ENCODE measurements at places on chromosomes 2 and 18.

GRCh38 chr2:73823916-73824523 lies 4.7 kb upstream of the STAMBP start:
- peak; percentile 67 for DNase-seq
- H3K36me3 ChIP-seq: no peaks in the 10 kb centered on the region
- peak overlapping the region; percentile 100 for H3K27ac ChIP-seq
- peaks cover 1% of the 10 kb centered on the region for H3K27me3 ChIP-seq
- no peak overlapping the region for H3K4me3 ChIP-seq

GRCh38 chr2:68765739-68766375 lies 31.2 kb downstream of the ARHGAP25 start:
- H3K36me3 ChIP-seq: no peaks in the 10 kb centered on the region
- DNase-seq: no peak
- H3K4me1 ChIP-seq: peaks cover 86% of the 10 kb centered on the region
- peak overlapping the region; percentile 96 for H3K27ac ChIP-seq
- peak overlapping the region; percentile 94 for H3K4me3 ChIP-seq

DNA sequence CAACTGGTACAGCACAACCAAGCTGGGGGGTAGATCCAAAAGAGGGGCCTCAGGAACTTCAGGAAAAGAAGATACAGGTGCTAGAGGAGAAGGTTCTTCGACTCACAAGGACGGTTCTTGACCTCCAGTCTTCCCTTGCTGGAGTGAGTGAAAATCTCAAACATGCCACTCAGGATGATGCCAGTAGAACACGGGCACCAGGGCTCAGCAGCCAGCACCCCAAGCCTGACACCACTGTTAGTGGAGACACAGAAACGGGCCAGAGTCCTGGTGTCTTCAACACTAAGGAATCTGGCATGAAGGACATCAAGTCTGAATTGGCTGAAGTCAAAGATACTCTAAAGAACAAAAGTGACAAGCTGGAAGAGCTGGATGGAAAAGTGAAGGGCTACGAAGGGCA lies 43.8 kb downstream of the EMILIN2 start:
- peaks cover 23% of the 10 kb centered on the region for H3K4me1 ChIP-seq
- H3K4me3 ChIP-seq: no peak overlapping the region

DNA sequence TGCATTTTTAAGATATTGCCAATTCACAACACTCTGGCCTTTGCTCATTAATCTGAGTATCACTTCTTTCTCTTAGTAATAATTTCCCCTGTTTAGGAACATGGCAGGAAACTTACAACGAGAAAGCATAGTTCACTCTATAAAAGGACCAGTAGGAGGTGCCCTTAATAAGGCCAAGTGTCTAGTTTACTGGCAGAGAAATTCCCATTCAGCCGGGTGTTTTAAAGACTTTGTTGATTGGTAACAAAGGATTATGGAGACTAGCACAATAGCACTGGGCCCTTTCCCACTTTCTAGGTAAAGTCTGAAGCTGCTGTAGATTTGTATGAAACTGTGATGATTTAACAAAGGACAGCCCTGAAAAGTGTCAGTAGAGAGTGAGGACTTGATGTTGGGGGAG lies 3.1 kb downstream of the DCC start:
- H3K36me3 ChIP-seq: peaks cover 12% of the 10 kb centered on the region
- no peak for DNase-seq
- H3K4me1 ChIP-seq: no peaks in the 10 kb centered on the region

- no peak overlapping the region for H3K4me3 ChIP-seq
- H3K27me3 ChIP-seq: no peaks in the 10 kb centered on the region
- no peaks in the 10 kb centered on the region for H3K4me1 ChIP-seq
- no peaks in the 10 kb centered on the region for H3K36me3 ChIP-seq
- DNase-seq: no peak
- H3K27ac ChIP-seq: no peak overlapping the region
Measured at GRCh38 chr18:14945984-14946383, 198.0 kb downstream of the ANKRD30B start.

DNA sequence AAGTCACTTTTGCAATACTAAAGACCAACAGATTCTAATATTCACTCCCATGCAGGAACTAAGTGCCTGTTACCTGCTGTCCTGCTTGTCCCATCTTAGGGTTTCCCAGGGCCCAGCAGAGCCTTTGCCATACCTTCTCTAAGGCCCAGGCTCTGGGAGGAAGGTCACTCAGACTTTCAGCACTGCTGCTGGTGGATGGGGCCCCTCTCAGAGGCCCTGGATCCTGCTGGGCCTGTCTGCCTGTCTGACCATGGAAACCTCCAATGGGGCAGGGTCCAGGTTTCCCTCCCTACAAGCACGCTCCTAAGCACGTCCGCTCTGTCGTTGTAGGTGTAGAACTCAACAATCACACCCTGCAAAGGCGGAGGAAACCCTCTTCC lies 75.1 kb downstream of the RRM2 start:
- H3K4me1 ChIP-seq: no peaks in the 10 kb centered on the region
- no peak overlapping the region for H3K27ac ChIP-seq
- no peak overlapping the region for H3K4me3 ChIP-seq

DNA sequence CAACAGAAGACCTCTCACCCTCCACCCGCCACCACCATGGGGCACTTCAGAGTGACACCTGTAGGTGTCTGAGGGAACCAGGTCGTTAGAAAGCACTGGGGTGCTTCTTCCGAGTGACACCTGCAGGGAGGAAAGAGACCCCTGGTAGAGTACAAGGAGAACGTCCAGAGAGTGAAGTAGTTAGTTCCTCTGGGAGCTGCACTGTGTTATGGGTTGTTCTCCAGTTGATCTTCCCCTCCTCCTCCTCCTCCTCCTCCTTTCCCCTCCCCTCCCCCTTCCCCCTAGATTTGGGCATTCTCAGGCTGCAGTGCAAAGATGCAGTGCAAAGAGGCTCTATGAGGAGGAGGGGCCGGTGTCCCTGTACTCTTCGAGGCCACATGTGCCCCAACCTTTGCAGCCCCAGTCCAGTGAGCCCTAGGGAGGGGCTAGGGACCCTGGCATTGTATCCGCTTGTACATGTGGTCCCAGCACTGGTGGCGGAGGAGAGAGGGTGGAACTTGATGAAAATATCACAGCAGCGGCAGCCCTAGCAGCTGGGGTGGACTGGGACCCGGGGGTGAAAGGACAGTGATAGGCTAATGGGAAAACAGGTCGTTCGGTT lies 850 bp downstream of the DNAJB2 start:
- H3K4me1 ChIP-seq: peaks cover 37% of the 10 kb centered on the region
- peak overlapping the region; percentile 91 for H3K4me3 ChIP-seq
- peak overlapping the region; percentile 92 for H3K27ac ChIP-seq
- H3K36me3 ChIP-seq: peaks cover 6% of the 10 kb centered on the region
- no peak for DNase-seq
- H3K27me3 ChIP-seq: no peaks in the 10 kb centered on the region

- no peaks in the 10 kb centered on the region for H3K4me1 ChIP-seq
- H3K27ac ChIP-seq: no peak overlapping the region
- no peak for DNase-seq
- H3K36me3 ChIP-seq: no peaks in the 10 kb centered on the region
- H3K4me3 ChIP-seq: no peak overlapping the region
Measured at GRCh38 chr2:38158378-38159118, 82.6 kb upstream of the CYP1B1 start.

- H3K27ac ChIP-seq: no peak overlapping the region
- H3K27me3 ChIP-seq: no peaks in the 10 kb centered on the region
- no peak overlapping the region for H3K4me3 ChIP-seq
- H3K36me3 ChIP-seq: no peaks in the 10 kb centered on the region
Measured at GRCh38 chr2:87403893-87404175, 344.1 kb upstream of the PLGLB2 start.

DNA sequence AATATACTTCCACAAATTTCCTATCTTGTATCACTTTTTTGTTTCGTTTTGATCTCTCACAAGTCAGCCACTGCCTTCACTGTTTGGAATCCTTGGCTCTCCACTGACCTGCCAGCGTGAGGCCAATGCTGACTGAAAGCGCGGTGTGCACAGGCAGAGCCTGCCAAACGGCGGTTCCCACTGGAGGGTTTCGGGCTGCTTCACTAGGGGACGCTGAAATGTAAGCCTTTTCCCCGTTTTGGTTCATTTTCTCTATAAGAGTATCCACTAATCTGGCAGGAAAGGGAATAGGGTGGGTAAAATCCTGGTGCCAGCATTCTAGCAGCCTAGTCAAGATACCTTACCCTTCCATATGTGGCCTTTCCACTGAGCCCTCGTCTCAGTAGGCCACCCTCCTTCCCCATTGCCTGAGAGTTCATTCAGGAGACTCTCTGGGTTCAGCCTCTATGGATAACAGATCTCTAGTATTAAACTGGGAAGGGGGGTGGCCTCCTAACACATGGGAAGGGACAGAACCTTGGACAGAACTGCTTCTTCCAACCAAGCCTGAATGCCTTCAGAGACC lies 91.5 kb downstream of the DYM start:
- no peak overlapping the region for H3K27ac ChIP-seq
- H3K27me3 ChIP-seq: no peaks in the 10 kb centered on the region
- H3K4me3 ChIP-seq: no peak overlapping the region
- peaks cover 6% of the 10 kb centered on the region for H3K4me1 ChIP-seq
- peaks cover 6% of the 10 kb centered on the region for H3K36me3 ChIP-seq

DNA sequence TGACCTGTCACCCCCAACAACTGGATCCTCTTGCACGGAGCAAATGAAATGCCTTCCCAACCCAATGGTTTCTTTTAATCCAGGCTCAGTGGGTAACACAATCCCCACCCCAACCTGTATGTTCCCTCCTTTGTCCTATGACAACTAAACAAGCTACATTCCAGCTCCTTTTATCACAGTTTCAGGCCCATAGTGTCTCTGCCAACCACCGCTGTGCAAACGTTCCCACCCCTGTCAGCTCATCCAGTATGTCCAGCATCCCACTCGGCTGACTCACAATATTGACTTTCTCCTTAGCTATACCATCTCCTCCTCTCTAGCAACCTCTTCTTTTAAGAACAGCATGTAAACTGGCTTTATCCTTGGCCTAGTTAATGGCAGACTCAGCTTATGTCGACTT lies 117.9 kb upstream of the PPP1CB start:
- H3K4me3 ChIP-seq: no peak overlapping the region
- peaks cover 17% of the 10 kb centered on the region for H3K4me1 ChIP-seq
- H3K27me3 ChIP-seq: no peaks in the 10 kb centered on the region
- peak overlapping the region; percentile 15 for H3K27ac ChIP-seq

DNA sequence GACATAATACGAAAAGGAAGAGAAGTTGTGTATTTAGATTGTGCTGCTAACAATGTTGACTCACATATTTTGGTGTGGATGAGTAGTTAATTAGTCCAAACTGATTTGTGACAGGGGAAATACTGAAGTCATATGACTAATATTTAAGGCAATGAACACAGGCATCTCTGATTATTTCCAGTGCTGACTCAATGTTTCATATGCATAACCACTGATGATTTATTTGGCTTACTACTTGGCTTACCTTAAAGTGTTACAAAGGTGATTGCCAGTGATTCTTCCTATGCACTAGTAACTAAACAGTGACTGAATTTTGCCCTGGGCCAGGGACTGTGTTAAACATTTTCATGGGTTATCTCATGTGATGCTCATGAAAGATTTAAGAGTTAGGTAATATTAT lies 722.6 kb downstream of the METTL4 start:
- H3K4me1 ChIP-seq: peaks cover 4% of the 10 kb centered on the region
- DNase-seq: no peak
- H3K36me3 ChIP-seq: no peaks in the 10 kb centered on the region

DNA sequence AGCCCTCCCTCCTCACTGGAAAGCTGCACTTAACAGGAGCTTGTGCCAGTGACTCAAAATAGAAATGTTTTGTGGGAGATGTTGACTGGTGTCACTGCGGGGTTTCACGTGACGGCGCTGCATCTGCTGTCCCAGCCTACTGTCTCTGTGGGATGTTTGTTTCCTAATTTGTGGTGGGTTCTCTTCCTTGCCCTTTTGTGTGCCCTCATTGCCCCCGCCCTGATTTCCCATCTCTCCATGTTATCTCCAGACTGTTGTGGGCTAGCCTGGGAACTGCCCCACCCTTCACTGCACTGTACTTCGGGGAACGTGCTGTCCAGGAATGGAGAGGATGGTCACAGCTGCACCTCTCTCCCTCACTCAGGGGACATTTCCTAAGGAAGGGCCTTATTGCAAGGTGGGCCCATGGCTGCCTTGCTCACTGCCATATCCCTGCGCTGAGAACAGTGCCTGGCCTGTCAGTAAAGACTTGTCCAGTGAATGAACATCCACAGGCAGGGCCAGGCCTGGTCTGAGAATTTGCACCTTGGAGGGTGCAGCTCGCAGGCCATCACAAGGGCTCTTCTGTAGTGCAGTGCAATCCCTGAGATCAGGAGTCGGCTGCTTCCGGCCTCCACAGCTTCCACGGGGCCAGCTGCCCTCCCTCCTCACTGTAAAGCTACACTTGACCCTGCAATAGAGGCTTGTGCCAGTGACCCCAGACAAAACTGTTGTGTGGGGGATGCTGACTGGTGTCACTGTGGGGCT lies 18.1 kb downstream of the ZAP70 start:
- no peak for DNase-seq
- peak overlapping the region; percentile 84 for H3K27ac ChIP-seq
- H3K4me3 ChIP-seq: peak overlapping the region; percentile 0
- H3K27me3 ChIP-seq: no peaks in the 10 kb centered on the region
- peaks cover 24% of the 10 kb centered on the region for H3K36me3 ChIP-seq

DNA sequence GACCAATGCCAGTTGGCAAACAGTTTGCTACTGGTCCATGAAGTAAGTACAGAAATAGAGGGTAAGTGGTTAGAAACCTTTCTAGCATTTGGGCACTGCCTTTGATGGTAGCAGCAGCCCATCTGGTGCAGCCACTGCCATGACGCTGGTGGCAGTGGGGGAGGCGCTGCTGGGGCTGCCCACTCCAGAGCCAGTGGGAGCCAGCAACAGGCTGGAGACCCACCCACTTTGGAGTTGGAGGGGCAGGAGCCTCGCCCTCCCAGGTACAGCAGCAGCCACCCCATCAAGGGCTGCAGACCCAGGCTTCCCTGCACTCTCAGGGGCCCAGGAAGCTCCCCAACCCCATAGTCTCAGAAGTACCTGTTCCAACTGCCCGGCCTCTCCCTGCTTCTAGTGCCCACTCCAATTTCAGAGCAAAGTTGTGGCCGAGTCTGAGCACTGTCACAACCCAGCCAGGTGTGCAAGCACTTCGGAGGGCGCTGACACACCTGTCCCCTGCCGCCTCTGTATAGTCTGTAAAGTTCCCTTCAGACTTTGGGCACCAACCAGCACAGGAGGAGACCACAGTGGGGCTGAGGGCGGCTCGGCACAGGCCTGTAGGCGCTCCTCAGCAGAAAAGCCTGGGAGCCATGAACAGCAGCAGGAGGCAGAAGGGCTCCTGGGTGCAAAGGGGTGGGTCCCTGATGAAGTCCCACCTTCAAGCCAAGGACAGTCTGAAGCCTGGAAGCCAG lies 125.6 kb upstream of the CCDC150 start:
- no peak overlapping the region for H3K27ac ChIP-seq
- DNase-seq: no peak
- H3K4me3 ChIP-seq: no peak overlapping the region
- no peaks in the 10 kb centered on the region for H3K4me1 ChIP-seq
- H3K27me3 ChIP-seq: peaks cover 9% of the 10 kb centered on the region
